ENCODE measurements at places on chromosomes 5 and 9. TPM values are rescaled to one million over a fixed set of nuclear protein-coding genes. Genes with fewer than 3 reads are reported as not detected.

CAMK2A gene
- total RNA-seq: not detected

IFNW1 gene
- total RNA-seq: not detected

SPINK5 gene
- not detected for total RNA-seq

FLT4 gene
- total RNA-seq: 1.2 TPM

SPINK6 gene
- total RNA-seq: not detected

KCNV2 gene
- not detected for total RNA-seq

NR5A1 gene
- total RNA-seq: 0.16 TPM

SLC24A2 gene
- total RNA-seq: not detected

QSOX2 gene
- 27.5 TPM for total RNA-seq

GRIA1 gene
- not detected for total RNA-seq

IGFBPL1 gene
- 0.24 TPM for total RNA-seq

HTR4 gene
- not detected for total RNA-seq

PWWP2A gene
- 24.9 TPM for total RNA-seq

IFNA21 gene
- total RNA-seq: not detected

MZB1 gene
- total RNA-seq: 5.0 TPM

PCDHGA6 gene
- total RNA-seq: 0.18 TPM

UBLCP1 gene
- 39.7 TPM for total RNA-seq

KLF9 gene
- total RNA-seq: 21.3 TPM

MIER3 gene
- total RNA-seq: 21.9 TPM

MEIKIN gene
- not detected for total RNA-seq

IL4 gene
- 45.9 TPM for total RNA-seq

NTRK2 gene
- 0.38 TPM for total RNA-seq

NDST1 gene
- total RNA-seq: 5.6 TPM

ACOT12 gene
- total RNA-seq: not detected

CEL gene
- 3.1 TPM for total RNA-seq

PLCXD3 gene
- total RNA-seq: not detected

Measured in activated T-cell treated with anti-CD3 and anti-CD28 coated beads, Interleukin-2, amount 50 U/mL, for 4 hours (primary cell).